ENCODE measurements at places on chromosomes 5 and 9.

GRCh38 chr9:87505869-87506678 lies 8.4 kb downstream of the DAPK1 start:
- DNase-seq: no peak

DNA sequence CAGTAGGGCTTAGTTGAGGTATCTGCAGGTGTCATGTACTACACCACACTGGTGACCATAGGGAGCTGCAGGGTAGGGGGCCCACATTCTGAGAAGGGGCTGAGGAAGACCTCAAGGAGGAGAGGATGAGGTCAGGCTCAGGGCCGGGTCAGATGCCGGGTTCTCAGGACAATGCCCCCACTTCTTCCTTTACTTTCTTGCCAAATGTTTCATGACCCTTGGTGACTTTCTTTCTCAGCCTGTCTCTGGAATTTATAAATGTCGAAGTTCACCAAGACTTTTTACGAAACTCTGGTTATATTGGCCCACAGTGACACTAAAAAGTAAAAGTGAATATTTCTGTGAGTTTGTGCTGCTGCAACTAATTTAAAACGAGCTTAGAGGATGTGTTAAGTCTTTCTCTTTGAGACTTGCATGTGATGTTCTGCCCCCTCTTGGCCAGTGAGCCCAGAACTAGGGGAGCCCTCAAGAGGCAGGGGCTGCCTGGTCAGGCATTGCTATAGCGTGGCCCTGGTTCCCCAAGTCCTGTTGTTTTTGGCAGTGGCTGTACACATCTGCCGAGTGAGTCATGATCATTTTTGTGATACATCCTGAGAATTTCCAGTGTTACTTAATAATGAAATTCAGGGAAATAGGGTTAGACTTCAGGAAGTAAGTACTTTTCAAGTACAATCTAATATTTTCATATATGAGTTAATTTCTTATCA lies 11.2 kb downstream of the ACO1 start:
- peak; percentile 80 for DNase-seq

DNA sequence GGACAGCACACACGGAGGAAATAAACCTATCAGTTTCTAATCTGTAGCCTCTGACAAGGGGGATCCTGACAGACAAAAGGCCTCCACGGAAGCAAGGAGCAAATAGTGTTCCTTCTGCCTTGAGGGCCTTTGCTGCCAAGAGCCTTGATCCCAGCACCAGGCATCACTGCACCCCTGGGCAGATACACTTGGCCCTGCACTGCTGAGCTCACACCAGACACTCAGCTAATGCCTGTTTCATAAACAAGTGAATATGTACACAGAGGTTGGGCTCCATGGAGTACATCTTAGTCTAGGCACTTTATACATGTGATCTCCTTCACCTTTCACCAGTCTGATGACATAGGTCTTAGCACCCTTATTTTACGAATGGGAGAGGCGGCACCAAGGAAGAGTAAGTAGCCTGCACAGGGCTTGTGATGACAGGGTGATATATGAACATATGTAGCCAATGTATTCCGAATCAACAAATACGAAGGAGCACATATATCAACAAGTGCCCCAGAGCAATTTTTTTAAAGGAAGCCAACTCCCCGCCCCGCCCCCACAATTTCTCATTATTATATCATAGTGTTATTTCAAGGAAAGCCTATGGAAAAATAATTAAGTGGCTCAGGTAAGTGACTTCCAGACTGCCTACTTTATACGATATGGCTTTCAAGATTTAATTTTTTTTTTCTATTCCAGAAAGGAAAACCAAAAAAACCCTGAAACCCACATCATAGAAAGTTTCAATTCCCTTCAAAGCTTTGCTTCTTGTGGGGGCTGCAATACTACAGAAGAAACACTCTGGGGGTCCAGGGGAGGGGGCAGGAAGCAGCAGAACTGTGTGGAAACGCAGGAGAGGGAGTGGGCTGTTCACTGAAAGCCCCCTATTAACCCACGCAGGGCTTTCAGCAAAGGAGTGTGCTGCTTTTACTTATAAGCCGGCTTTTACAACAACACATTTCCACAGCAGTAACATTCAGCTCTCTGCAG lies 32.0 kb downstream of the CDC14B start:
- DNase-seq: no peak

- no peak for DNase-seq
These were observed 6.2 kb downstream of the NOL6 start for GRCh38 chr9:33467526-33467925.

GRCh38 chr5:139549162-139549894 lies 11.8 kb upstream of the UBE2D2 start:
- no peak for DNase-seq

DNA sequence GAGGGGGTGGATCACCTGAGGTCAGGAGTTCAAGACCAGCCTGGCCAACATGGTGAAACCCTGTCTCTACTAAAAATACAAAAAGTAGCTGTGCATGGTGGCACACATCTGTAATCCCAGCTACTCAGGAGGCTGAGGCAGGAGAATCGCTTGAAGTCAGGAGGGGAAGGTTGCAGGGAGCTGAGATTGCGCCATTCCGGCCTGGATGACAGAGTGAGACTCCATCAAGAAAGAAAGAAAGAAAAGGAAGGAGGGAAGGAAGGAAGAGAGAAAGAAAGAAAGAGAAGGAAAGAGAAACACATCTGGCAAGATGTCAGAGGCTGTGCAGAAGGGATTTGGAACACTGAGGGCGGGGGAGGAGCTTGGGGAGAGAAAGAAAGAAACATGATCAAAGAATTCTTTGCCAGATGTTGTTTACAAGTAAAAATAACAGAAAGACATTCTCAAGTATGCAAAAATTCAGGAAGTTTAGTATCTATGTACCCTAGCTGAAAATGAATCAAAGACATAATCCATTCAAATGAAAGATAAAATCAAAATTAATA lies 93.7 kb downstream of the AK8 start:
- no peak for DNase-seq

GRCh38 chr9:30476826-30477225 lies 1907.6 kb upstream of the ACO1 start:
- DNase-seq: no peak

GRCh38 chr5:34639852-34640626 lies 16.1 kb upstream of the RAI14 start:
- DNase-seq: peak; percentile 83

DNA sequence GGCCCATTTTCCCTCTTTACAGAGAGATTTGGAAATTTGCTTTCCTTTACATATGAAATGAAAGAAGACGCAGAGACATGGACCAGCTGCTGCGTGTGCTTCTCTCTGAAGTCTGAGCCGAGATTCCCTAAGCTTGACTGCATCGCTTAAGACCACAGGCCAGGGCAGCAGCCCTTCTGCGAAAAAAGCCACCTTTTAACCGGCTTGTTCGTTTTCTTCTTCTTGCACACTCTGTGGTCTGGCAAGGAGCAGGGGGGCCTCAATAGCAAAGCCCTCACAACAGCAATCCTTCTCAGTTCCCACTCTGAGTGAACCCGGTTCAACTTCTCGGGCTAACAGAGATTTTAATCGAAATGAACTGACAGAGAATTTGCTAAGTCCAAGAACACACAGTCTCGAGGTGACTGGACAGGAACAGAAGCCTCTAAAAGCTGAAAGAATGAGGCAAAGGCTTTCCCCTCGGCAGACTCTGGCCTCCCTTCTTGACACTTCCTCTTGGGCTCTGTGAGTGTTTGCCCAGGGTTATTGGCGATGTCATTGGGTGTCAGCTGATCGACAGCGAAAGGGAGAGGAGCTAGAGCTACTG lies 512.9 kb upstream of the KLF4 start:
- no peak for DNase-seq

- DNase-seq: no peak
These were observed 186.8 kb downstream of the PALM2AKAP2 start for GRCh38 chr9:109966643-109967368.

DNA sequence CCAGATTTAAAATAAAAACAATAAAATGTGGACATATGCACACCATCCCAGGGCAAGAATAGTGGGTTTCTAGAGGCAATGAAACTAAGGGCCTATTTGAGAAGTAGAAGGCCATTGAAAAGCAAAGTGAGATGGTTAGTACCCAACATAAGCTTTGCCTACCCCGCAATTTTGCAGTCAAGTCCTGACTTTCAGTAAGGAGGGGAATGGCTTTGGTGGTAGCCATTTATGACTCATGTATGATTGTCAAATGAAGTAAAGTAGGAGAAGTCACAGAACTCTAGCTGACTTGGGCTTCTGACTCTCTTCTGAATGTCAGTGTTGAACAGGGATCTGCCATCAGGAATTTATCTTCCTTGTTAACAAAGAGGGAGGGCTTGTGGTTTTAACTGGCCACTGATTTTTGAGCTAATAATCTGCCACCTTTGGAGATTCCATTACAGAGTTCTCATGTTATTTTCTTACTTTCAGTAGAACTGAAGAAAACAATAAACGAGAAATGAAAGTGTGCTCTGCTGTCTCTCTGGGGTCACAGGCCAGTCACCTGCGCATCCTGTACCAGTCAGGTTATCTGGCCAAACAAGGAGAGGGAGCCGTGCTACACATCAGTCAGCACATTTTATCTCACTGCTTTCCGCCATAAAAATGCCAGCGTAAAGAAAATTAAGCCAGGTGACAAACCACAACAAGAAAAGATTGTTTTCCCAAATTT lies 14.3 kb upstream of the SNCAIP start:
- DNase-seq: no peak

DNA sequence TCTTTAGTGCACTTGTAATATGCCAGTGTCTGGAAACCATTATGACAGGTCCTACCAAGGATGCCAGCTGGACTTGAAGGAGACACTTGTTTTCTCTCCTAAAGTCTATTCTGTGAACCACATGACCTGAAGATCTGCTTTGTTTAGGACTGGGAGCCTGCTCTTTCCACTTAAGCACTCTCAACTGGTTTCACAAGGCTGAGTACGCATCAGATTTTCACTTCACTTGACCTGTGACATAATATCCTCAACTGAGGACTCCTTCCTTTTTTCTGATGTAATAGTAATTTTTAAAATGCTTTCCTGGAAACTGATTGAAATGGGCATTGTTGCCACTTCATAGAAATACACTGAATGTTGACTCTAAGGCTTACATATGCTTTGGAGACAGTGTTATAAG lies 52.2 kb downstream of the PDE8B start:
- no peak for DNase-seq

- DNase-seq: no peak
These were observed 3.1 kb upstream of the RGMB start for GRCh38 chr5:98770209-98770910.

DNA sequence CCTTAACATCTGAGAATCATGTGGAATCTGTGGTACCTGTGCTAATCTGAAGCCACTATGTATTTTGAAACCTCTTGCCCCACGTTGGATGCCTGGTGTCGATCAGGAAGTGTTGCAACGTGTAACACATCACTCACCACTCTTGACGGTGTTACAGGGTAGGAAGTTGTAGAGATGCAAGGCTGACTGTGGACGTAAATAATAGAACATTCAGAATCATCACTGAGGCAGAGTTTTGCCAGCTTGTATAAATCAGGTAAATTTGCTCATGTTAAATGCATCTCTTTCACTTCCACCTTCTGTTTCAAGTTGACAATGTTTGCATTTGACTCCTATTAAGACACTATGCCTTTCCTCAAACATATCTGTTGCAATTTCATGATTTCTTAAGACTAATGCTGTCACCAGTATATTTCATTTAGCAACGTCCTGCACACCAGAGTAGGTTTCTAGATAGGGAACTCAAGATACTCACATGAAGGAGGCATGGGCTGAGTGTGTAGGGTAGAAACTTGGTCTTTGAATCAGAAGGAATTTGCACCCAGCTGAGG lies 38.1 kb downstream of the BASP1 start:
- no peak for DNase-seq

- no peak for DNase-seq
These were observed 50.9 kb upstream of the SARDH start for GRCh38 chr9:133788819-133789717.

GRCh38 chr9:134010310-134011173 lies 14.7 kb upstream of the BRD3OS start:
- no peak for DNase-seq

- no peak for DNase-seq
These were observed 250.9 kb downstream of the ADGRV1 start for GRCh38 chr5:90809311-90810056.

- DNase-seq: no peak
These were observed 42.9 kb downstream of the BNIP1 start for GRCh38 chr5:173187054-173187743.

DNA sequence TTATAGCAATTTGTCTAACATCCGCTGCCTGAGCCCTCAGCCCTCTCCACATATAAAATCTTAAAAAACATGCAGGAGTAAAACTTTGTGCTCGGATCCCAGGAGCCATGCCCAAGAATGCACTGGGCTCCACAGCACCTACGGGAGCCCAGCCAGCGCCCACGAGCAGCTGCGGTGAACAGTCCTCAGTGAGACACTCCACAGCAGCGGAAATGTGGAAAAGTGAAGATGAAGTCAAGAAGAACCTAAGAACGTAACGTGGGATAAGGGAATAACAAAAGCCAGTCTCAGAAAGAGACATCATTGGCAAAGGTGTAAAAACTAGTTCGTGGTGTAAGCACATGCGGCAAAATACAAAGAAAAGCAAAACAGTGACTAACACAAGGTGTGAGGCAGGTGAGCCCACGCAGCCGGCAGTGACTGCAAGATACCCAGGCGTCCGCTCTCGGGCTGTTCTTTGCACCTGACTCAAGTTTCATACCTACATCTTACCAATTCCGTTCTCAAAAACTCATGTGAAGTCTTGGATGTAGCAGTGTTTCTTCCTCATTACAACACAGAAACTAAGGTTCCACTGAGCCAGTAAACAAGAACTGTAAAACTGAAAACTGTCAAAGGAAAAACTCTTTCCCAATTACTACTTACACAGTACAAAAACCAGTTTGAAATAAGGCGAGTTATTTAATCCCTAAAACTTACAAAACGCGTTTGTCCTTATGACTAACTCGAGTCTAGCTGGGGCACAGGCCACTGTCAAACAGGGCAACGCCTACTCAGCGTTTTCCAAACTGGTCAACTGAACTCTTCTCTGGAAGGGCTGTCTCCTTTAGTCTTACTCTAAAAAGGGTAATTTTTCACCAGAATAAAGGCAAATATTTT lies 1.7 kb downstream of the CAMSAP1 start:
- DNase-seq: no peak

- peak; percentile 75 for DNase-seq
These were observed 211.5 kb downstream of the SEC61B start for GRCh38 chr9:99433555-99433954.

DNA sequence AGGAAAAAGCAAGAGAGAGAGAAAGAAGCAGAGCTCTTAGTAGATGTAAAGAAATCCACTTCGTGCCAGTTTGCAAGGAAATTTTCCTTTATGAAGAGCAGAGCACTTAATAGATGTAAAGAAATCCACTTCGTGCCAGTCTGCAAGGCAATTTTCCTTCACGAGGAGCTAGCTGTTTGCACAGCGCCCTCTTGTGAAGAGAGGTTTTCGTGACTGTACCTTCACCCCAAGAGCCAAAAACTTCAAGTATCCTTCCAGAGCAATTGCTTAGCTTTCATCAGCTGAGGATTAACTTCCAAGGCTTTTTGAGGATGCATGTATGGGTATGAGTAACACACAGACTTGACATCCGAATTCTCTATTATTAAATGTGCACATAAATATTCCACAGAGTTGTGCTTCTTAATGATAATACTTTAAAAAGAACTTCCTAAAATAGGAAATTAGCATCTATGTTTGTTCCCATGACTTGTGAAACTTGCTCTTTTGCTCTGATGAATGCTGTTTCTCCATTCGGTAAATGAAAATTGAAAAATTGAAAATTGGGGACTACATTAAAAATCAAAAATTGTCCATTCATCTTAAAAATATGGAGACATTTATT lies 525.6 kb downstream of the PDE4D start:
- no peak for DNase-seq

Data from BJ (cell line).